Neural progenitor cell (in vitro differentiated cells): ENCODE measurements at places on chromosomes 6 and 20. TPM values are rescaled to one million over a fixed set of nuclear protein-coding genes. Genes with fewer than 3 reads are reported as not detected.

Gene GJA10
- total RNA-seq, result 0.37 TPM in 1 of 2 replicates, not detected in the other

DNA sequence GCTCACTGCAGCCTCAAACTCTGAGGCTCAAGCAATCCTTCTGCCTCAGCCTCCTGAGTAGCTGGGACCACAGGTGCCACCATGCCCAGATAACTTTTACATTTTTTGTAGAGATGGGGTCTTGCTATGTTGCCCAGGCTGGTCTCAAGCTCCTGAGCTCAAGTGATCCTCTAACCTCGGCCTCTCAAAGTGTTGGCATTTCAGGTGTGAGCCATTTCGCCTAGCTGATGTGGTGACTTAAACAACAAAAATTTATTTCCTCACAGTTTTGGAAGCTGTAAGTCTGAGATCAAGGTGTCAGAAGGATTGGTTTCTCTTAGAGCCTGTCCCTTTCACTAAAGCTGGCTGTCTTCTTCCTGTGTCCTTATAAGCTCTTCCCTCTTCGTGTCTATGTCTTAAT is 15.0 kb upstream of the JARID2 start:
- no peaks in the 10 kb centered on the region for H3K36me3 ChIP-seq
- H3K27ac ChIP-seq, result no peak overlapping the region
- no peaks in the 10 kb centered on the region for H3K27me3 ChIP-seq
- peaks cover 10% of the 10 kb centered on the region for H3K4me1 ChIP-seq
- H3K4me3 ChIP-seq, result no peak overlapping the region

Gene PLG
- 0.03 TPM in 1 of 2 replicates, not detected in the other for total RNA-seq

DNA sequence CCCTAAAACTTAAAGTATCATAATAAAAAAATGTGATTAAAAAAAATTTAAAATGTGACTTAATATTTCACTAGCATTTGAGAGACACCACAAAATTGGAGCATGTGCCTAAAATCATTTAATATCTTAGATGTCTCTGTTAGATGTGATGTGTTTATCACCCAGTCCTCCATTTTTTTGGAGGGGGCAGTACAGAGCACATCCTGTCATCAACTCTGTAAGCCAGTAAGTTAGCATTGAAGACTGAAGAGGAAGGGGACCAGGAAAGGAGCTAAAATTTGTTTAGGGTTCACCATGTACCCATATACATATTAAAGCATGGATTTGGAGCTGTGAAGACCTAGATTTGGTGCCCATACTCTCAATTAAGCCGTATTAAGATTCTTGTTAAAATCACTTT is 30.7 kb upstream of the ADIG start:
- no peaks in the 10 kb centered on the region for H3K27me3 ChIP-seq
- no peak overlapping the region for H3K4me3 ChIP-seq
- no peaks in the 10 kb centered on the region for H3K4me1 ChIP-seq
- no peak overlapping the region for H3K27ac ChIP-seq
- peaks cover 22% of the 10 kb centered on the region for H3K36me3 ChIP-seq
- peak; percentile 4 for DNase-seq

DNA sequence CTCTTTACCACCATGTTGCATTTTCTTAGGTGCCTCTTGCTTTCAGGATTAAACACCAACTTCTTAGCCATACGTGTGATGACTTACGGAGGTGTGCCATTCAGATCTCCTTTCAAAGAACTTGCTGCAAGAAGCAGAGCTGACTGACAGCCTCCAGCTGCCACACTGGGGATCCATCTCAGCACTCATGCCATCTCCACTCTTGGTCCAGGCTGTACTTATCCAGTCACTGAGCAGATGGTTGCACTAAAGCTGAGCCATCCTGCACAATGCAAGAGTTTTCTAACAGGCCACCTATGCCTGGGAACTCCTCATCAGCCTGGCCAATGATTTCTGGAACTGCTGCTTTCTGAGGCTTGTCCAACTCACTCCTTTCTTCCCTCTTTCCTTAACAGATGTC is 31.4 kb upstream of the KIF6 start:
- no peak overlapping the region for H3K4me3 ChIP-seq
- H3K4me1 ChIP-seq, result no peaks in the 10 kb centered on the region

DNA sequence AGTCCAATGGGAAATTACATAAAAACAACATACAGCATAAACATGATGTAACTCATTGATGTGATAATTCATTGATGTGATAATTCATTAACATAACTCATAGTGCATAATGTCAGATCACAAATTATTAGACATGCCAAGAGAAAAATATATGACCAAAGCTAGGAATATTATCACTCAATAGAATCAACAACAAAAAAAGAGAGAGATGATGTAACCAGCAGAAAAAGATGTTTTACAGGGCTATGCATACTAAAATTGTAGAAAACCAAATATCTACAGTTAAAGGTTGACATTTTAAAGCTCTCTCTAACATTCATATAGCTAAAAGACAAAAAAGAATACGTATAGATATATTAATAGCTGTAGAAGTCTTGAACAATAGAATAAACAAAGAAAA is 1067.2 kb upstream of the ADGRB3 start:
- H3K4me1 ChIP-seq, result no peaks in the 10 kb centered on the region
- no peak overlapping the region for H3K27ac ChIP-seq
- no peak for DNase-seq
- H3K4me3 ChIP-seq, result no peak overlapping the region
- no peaks in the 10 kb centered on the region for H3K27me3 ChIP-seq

Gene KCNB1
- 0.97 and 1.0 TPM in 2 replicates for total RNA-seq

Gene FAXC
- total RNA-seq, result 13.5 and 23.0 TPM in 2 replicates

GRCh38 chr6:123803504-123804013 is at the start of gene NKAIN2:
Gene NKAIN2 (plus strand): TSS chr6:123803865.
- H3K4me1 ChIP-seq, result peaks cover 5% of the 10 kb centered on the region
- peaks cover 82% of the 10 kb centered on the region for H3K27me3 ChIP-seq
- H3K36me3 ChIP-seq, result no peaks in the 10 kb centered on the region

GRCh38 chr6:108039681-108040080 is 34.9 kb downstream of the OSTM1 start:
- H3K27ac ChIP-seq, result no peak overlapping the region
- no peaks in the 10 kb centered on the region for H3K4me1 ChIP-seq
- no peak for DNase-seq
- no peak overlapping the region for H3K4me3 ChIP-seq

Gene SNAP91
- 2.8 and 3.4 TPM in 2 replicates for total RNA-seq

DNA sequence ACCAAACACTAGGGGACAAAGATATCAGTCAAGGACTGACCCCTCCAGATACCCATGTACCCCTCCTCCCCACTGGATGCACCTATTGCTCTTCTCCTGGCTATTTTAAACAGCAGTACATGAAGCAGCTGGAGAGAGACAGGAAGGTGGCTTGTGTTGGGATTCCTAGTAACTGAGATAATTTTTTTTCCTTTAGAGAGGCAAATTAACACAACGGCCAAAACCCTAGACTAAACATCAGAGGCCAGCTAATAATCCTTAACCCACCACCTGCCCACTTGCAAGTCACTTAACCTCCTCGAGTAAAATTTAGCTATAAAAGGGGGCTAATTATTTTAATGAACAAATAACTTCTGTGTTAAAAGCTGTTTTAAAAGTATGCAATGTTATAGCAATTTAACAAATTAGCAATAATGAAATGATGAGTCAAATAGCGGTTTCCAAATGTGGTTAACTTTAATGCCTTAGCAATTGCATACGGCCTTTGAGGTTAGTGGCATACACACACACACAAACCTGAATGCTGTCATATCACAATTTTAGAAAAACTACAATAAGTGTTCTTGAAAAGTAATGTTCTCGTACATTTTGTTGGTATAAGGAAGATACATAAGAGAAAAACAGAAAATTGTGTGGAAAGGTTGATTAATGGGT is 151.7 kb downstream of the FRK start:
- peaks cover 5% of the 10 kb centered on the region for H3K4me1 ChIP-seq
- no peak overlapping the region for H3K27ac ChIP-seq
- H3K27me3 ChIP-seq, result no peaks in the 10 kb centered on the region
- no peak overlapping the region for H3K4me3 ChIP-seq

Gene MCHR2
- not detected in 2 replicates for total RNA-seq

DNA sequence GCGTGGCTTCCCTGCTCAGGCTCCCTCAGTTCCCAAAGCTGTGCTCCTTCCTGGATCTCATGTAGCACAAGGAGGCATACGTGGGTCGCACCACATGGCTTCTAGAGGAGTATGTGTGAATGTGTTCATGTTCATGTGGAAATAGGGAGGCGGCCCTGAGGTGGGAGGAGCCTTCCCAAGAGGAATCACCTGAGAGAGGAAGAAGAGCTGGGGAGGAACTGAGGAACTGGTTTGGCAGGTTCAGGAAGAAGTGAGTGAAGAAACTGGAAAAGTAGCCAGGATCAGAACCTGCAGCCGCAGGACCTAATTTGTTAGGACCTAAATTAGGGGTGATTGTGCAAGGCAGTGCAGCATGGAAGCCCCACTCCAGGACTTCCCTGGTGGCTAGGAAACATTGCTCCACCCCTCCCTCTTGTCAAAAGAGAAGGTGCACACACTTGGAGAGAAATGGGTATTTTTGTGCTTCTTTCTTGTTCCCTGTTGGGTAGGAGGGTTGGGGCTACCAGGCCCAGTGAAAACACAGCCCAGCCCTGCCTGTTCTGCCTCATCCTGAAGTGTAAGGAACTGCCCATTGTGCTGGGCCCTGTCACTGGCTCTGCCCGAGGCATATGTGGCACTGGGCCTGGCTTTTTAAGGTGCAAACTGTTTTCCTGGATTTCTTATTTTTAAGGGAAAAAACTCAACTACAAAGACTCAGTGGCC is 20.7 kb downstream of the SYNJ2 start:
- H3K4me3 ChIP-seq, result no peak overlapping the region
- no peaks in the 10 kb centered on the region for H3K27me3 ChIP-seq
- H3K36me3 ChIP-seq, result no peaks in the 10 kb centered on the region
- peaks cover 4% of the 10 kb centered on the region for H3K4me1 ChIP-seq
- no peak for DNase-seq

GRCh38 chr20:5833309-5833941 is 83.2 kb downstream of the SHLD1 start:
- H3K4me3 ChIP-seq, result no peak overlapping the region
- no peak overlapping the region for H3K27ac ChIP-seq
- no peak for DNase-seq
- H3K36me3 ChIP-seq, result no peaks in the 10 kb centered on the region
- no peaks in the 10 kb centered on the region for H3K27me3 ChIP-seq

- H3K27ac ChIP-seq, result no peak overlapping the region
- H3K27me3 ChIP-seq, result no peaks in the 10 kb centered on the region
- H3K4me3 ChIP-seq, result no peak overlapping the region
- no peaks in the 10 kb centered on the region for H3K4me1 ChIP-seq
- H3K36me3 ChIP-seq, result no peaks in the 10 kb centered on the region
These were observed 122.8 kb upstream of the HSF2 start for GRCh38 chr6:122276637-122277036.

GRCh38 chr6:105345506-105345905 is 57.4 kb downstream of the PREP start:
- peak; percentile 63 for DNase-seq
- H3K4me3 ChIP-seq, result no peak overlapping the region
- H3K36me3 ChIP-seq, result no peaks in the 10 kb centered on the region
- no peak overlapping the region for H3K27ac ChIP-seq

DNA sequence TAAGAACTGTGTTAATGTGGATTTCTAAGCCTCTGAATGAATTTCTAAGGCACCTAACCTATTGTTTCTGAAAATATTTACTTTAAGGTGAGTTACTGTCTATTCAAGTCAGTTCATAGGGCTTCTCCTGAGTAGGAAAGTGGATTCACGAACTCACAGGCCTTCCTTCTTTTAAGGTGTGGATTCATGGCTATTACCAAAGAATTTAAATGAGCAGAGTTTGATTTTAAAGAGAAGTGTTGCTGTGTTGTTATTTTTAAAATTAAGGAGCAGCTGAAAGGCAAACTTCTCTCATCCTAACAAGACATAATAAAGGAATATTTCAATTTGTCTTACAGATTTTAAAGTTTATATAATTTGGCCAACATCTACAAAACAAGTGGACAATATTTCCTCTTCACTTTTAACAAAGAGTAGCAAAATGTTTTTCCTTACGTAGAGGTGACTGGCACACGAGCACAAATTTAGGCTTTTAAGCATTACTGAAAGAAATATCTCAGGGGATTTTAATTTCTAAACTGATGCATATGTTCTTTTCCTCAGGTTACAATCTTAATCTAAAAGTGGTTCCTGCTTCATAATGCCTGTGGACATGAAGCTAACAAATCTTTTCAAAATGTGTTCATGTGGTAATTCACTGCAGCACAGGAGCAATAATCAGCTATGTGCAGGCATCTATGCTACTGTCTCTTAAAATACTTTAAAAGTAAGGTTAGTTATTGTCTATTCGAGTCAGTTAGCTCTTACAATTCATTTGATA is 602 bp upstream of the TSPYL4 start:
- no peaks in the 10 kb centered on the region for H3K36me3 ChIP-seq
- H3K4me1 ChIP-seq, result peaks cover 40% of the 10 kb centered on the region
- peak overlapping the region; percentile 62 for H3K27ac ChIP-seq

GRCh38 chr6:122833021-122833491 is 44.0 kb downstream of the SMPDL3A start:
- no peak overlapping the region for H3K4me3 ChIP-seq
- no peaks in the 10 kb centered on the region for H3K36me3 ChIP-seq
- peaks cover 15% of the 10 kb centered on the region for H3K4me1 ChIP-seq
- no peaks in the 10 kb centered on the region for H3K27me3 ChIP-seq
- DNase-seq, result peak; percentile 80
- H3K27ac ChIP-seq, result peak overlapping the region; percentile 58

- no peak overlapping the region for H3K27ac ChIP-seq
- H3K36me3 ChIP-seq, result no peaks in the 10 kb centered on the region
- H3K4me3 ChIP-seq, result no peak overlapping the region
These were observed 56.1 kb downstream of the ADAT2 start for GRCh38 chr6:143394389-143394788.

Gene SLC17A1
- total RNA-seq, result not detected in 2 replicates

- H3K4me1 ChIP-seq, result peaks cover 21% of the 10 kb centered on the region
- H3K4me3 ChIP-seq, result no peak overlapping the region
- no peaks in the 10 kb centered on the region for H3K36me3 ChIP-seq
- DNase-seq, result peak; percentile 16
These were observed 39.6 kb upstream of the PDE7B start for GRCh38 chr6:135811644-135812526.

Gene SLC17A2
- not detected in 2 replicates for total RNA-seq

DNA sequence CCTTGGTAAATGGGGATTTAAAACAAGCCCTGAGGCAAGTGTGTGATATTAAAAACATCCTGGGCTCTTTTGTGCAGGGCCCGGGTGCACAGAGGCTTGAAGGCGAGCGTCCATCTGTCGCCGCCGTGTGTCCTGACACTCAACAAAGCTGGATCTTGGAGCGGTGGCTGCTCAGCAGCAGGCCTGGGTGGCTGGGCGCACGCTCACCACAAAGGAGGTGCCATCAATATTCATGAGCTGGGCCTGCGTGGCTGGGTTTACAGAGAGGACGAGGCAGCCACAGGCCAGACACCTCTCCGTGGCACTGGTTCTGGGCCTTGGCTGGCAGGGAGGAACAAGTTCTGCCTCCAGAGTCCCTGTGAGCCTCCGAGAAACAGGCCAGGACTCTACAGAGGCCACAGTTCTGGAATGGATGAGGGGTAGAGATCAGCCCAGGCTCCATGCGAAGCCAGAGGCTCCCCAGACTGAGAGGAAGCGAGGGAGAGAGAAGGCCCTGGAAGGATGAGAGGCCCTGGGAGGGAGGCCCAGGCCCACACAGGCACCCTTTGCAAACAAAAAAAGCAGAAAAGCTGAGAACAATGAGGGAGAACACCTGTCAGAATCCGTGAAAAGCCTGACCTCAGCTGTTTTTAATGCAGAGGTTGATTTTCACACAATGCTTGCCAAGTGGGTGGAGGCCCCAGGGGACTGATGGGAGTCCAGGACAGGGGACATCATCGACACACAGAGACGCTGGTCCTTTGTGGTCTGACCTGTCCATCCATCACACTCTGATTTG is 21.9 kb downstream of the BHLHE23 start:
- H3K4me1 ChIP-seq, result peaks cover 28% of the 10 kb centered on the region
- no peak overlapping the region for H3K27ac ChIP-seq
- no peak overlapping the region for H3K4me3 ChIP-seq
- H3K27me3 ChIP-seq, result peaks cover 6% of the 10 kb centered on the region
- no peaks in the 10 kb centered on the region for H3K36me3 ChIP-seq

Gene NINL
- 21.5 and 32.2 TPM in 2 replicates for total RNA-seq

Gene LAMA2
- total RNA-seq, result 0.68 and 1.5 TPM in 2 replicates

Gene GSTA3
- total RNA-seq, result not detected in 2 replicates
